ENCODE measurements at places on chromosomes 4 and X. TPM values are rescaled to one million over a fixed set of nuclear protein-coding genes. Genes with fewer than 3 reads are reported as not detected.

RIBC1 gene
- total RNA-seq, result 0.64 TPM

CFAP299 gene
- total RNA-seq, result not detected

NAA11 gene
- not detected for total RNA-seq

MOSPD2 gene
- total RNA-seq, result 9.4 TPM

SERTM2 gene
- not detected for total RNA-seq

MUC7 gene
- total RNA-seq, result not detected

MXRA5 gene
- not detected for total RNA-seq

FAM193A gene
- total RNA-seq, result 8.5 TPM

ETNPPL gene
- not detected for total RNA-seq

TLL1 gene
- 0.38 TPM for total RNA-seq

MGARP gene
- 0.69 TPM for total RNA-seq

NIPAL1 gene
- 0.65 TPM for total RNA-seq

THAP9 gene
- 1.1 TPM for total RNA-seq

ETDA gene
- total RNA-seq, result not detected

HSFX1 gene
- total RNA-seq, result 0.27 TPM

MSANTD1 gene
- 0.08 TPM for total RNA-seq
